ENCODE measurements at places on chromosomes 3 and 15.

- no peak for DNase-seq
These were observed 14.0 kb downstream of the KLHL18 start for GRCh38 chr3:47296562-47297302.

DNA sequence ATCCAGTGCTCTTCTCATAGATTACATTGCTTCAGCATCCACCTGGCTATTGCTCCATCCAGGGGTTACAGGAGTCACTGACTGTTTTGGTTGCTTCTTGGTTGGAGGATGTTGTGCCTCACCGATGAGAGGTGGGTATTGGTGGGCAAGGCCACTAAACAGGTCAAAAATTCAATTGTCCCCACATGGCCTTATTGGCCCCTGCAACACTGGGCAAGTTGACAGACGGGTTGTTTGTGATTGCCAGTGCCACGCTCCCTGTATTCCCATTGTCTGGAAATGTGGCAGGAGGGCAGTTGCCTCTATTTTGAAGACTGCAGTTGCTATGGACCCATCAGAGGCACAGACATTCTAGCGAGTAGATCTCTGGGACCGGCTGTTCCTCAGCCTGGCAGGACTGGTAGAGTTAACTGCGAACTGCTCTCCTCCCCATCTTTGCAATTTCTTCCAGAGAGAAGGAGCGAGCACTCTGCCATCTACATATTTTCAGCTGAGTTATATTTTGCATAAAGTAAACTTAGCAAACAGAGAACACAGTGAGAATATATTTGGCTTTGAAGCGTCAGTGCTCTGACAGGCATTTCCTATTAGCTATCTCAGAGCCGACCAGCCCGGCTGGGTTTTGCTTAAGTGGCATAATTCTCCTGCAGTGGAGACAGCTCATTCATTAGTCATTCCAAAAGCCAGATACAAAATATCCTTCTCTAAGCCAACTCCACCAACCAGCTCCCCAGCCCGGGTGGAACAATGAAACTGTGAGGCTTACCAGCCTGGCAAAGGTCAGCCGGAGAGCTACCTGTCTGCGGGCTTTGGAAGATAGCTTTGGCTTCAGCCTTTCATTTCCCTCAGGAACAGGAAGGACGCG is 26.0 kb upstream of the MAGEF1 start:
- DNase-seq, result no peak

DNA sequence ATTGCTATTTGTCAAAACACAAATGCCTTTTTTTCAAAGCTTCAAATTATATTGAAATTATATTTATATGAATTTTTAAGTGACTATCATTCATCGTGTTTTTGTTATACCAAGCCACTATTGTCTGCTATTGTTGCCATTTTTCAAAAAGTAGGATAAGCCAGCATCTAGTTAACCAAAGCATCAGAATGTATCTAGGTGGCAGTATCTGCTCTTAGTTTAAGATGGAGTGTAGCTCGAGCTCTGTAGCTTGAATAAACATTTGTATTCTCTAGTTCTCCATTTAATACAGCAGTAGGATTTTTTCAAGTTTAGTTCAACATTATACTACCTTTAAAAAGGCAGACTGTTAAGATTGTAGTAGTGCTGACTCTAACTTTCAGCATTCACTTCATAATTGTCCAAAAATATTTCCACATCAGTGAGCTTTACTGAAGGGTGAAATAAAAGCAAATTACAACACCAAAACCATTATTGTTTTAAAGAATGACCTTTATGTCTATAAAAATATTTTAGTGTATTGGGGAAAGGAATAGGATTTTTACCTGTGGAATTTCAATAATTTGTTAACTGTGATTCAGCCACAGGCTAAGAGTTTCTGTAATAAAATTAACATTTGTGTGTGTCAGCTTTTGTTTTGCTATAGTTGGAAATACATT is 19.6 kb upstream of the C15orf61 start:
- DNase-seq, result no peak

DNA sequence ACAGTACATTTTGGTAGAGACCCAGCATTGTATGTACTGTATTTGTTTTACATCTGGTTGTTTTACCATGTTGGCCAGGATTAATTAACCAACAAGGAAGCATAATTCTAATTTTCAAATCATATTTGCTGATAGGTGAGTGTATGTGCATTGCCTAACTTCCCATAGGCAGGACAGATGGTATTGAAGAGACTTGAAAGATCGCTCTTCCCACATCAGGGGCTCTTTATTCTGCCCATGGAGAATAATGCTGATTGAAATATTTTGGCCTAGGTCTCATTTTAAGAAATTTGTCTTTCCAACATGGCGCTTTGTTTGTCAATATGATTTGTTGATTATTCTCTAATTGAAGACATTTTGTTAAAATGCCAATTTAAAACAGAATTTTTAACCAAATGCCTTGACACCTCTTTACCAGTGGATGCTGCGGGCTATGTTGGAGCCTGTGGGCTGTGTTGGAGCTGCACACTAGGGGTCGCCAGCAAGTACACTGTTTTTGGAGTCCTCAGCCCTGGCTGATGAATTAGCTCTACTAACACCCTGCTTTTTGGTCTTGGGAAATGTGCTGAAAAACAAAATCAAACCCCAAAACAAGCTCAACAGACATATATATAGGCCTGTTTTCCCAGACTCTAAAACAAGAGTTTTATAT is 5.3 kb downstream of the P2RY12 start:
- peak; percentile 27 for DNase-seq

- peak; percentile 30 for DNase-seq
These were observed 28.5 kb upstream of the CMSS1 start for GRCh38 chr3:99789011-99789721.

- DNase-seq, result no peak
These were observed 290.1 kb downstream of the ZIC1 start for GRCh38 chr3:147699175-147699838.

GRCh38 chr15:40044717-40045571 is 6.0 kb upstream of the SRP14 start:
- peak; percentile 90 for DNase-seq

DNA sequence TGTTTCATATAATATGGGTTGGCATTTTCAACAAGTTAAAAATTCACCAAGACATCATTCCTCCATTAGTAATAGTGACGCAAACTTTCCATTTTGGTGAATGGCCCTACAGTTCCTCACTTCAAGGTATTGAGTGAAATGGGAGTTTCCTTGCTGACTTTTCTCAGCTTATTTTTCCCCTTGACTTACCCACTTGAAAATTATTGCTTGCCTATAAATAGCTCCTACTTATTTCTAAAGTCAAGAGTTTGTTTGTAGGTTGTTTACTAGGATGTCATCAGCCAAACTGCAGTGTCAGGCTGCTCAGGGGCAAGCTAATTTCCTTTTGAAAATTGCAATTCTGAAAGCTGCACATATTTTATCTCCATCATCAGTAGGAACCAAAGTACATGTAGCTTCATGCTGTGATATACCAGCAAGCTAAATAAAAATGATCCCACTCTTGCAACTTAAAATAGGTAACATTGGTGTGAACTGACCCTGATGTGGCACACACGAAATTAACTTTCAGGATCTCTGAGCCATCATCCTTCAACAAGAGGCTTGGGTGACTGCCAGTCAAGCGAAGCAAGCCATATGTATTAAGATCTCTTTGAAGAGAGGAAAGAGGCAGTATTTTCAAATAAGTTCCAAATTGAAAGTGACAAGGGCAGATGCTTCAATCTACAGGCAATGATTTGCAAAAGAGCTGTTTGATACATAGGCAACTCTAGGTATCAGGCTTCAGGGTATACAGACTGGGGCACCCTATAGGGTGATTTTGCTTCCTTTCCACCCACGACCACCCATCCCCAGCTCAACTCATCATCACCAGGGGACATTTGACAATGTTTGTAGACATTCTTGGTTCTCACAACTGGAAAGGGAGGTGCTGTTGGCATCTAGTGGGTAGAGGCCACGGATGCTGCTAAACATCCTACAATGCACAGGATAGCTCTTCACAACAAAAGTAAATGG is 66.8 kb upstream of the RASGRP1 start:
- DNase-seq, result no peak

All from left cardiac atrium (tissue), 4 donors.